ENCODE measurements at places on chromosomes 5 and 9. TPM values are rescaled to one million over a fixed set of nuclear protein-coding genes. Genes with fewer than 3 reads are reported as not detected.

The GLDC gene
- polyA plus RNA-seq = 0.69 TPM

The MACIR gene
- polyA plus RNA-seq = 7.4 TPM

The CNTNAP3B gene
- 6.8 TPM for polyA plus RNA-seq

The SCGB3A2 gene
- not detected for polyA plus RNA-seq

The LIFR gene
- polyA plus RNA-seq = 1.00 TPM

The C5orf52 gene
- polyA plus RNA-seq = not detected

The MEF2C gene
- polyA plus RNA-seq = 0.07 TPM

The CDC20B gene
- 0.03 TPM for polyA plus RNA-seq

The IGIP gene
- 1.3 TPM for polyA plus RNA-seq

The EIF4E1B gene
- polyA plus RNA-seq = not detected

The NAIP gene
- 1.7 TPM for polyA plus RNA-seq

The PDZD2 gene
- 3.1 TPM for polyA plus RNA-seq

The AFAP1L1 gene
- 4.6 TPM for polyA plus RNA-seq

The GBGT1 gene
- 0.54 TPM for polyA plus RNA-seq

The IRX4 gene
- polyA plus RNA-seq = 14.6 TPM

The CRB2 gene
- polyA plus RNA-seq = not detected

The TPD52L3 gene
- not detected for polyA plus RNA-seq

The TLE1 gene
- 31.5 TPM for polyA plus RNA-seq

The LCN1 gene
- polyA plus RNA-seq = not detected

The NKD2 gene
- not detected for polyA plus RNA-seq

The NPR3 gene
- polyA plus RNA-seq = 0.01 TPM

The SIT1 gene
- polyA plus RNA-seq = not detected

The SLC27A6 gene
- polyA plus RNA-seq = 1.1 TPM

The ZNF367 gene
- 2.0 TPM for polyA plus RNA-seq

The OR1Q1 gene
- polyA plus RNA-seq = not detected

The NACC2 gene
- 6.6 TPM for polyA plus RNA-seq

Data from keratinocyte (primary cell).